Activated naive CD4-positive, alpha-beta T cell treated with anti-CD3 and anti-CD28 coated beads, Interleukin-2, amount 10 ng/mL, durations not matched to agents 5 hours and 36 hours (primary cell): ENCODE measurements at places on chromosomes 7 and 10. TPM values are rescaled to one million over a fixed set of nuclear protein-coding genes. Genes with fewer than 3 reads are reported as not detected.

ZNF736 gene
- 24.2 TPM for total RNA-seq

SRGN gene
- total RNA-seq, result 145 TPM

NKX2-3 gene
- not detected for total RNA-seq

AKR1C4 gene
- total RNA-seq, result not detected

PGAM2 gene
- not detected for total RNA-seq

OR2A14 gene
- total RNA-seq, result not detected
